Activated T-cell treated with anti-CD3 and anti-CD28 coated beads for 4 hours (primary cell): ENCODE measurements at places on chromosomes 13 and 19.

DNA sequence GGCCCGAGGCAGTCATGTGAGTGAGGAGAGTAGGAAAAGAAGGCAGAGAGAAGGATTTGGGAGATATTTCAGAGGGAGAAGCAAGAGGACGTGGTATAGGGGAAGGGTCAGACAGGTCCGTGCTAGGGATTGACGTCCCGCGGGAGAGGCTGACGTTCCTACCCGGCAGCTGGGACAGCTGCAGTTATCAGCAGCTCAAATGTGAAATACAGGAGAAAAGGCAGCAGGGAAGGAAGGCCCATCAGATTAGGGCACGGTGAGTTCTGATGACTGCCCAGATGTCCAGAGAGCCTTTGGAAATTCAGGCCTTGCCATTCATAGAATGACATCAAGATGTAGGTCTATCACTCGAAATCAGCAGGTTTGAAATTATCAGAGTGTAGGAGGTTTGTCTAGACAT is 88.4 kb downstream of the IRS2 start:
- DNase-seq: no peak

DNA sequence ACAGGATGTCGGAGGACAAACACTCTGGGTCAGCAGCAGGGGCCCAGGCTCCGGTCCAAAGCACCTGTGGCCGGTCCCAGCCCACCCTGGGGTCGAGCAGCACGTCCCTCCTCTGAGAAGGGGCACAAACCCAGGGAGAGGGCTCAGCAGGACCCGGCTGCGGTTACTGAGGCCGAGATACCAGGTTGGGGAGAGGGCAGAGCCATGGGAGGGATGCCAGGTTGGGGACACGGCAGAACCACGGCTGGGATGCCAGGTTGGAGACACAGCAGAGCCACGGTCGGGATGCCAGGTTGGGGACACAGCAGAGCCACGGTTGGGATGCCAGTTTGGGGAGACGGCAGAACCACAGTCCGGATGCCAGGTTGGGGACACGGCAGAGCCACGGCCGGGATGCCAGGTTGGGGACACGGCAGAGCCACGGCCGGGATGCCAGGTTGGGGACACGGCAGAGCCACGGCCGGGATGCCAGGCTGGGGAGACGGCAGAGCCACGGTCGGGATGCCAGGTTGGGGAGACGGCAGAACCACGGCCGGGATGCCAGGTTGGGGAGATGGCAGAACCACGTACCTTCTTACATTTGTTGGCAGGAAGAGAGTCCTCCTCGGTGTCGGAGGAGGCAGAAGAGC is 18.5 kb downstream of the MIER2 start:
- no peak for DNase-seq

DNA sequence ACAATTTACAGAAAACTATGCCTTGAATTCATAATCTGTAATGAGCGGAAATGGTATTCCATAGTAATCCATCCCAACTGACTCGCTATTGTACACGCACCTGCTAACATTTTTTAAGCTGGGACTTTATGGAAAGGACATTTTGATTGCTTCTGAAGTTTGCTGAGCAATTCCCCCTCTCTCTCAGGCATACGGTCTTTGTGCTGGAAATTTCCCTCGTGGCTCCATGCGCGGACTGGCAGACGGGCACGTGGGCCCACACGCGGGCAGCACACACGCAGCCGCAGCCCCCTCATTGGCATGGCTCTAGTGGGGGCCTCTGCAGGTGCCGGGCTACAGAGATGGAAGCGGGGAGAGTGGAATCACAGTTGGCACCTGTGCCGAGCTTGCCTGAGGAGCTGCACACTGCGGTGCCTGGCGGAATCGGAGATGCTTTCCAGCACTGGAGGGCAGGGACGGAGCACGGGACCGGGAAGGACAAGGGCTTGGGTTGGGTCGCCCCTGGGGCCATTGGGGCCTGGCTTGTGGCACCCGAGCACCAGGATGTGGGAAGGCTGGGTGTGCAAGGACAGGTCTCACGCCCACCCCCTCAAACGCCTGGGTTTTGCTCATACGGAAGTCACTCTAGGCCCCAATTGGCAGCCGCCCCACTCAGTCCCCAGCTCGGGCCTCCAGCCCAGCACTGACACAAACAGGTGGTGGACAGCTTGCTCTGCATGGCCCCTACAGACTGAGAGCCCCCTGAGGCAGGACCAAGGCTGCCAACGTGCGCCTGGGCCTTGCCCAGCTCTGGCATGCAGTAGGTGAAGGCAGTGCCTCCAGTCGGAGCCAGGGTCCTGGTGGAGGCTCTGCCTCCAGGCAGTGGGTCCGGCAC is 30.2 kb upstream of the CCNE1 start:
- DNase-seq: no peak

DNA sequence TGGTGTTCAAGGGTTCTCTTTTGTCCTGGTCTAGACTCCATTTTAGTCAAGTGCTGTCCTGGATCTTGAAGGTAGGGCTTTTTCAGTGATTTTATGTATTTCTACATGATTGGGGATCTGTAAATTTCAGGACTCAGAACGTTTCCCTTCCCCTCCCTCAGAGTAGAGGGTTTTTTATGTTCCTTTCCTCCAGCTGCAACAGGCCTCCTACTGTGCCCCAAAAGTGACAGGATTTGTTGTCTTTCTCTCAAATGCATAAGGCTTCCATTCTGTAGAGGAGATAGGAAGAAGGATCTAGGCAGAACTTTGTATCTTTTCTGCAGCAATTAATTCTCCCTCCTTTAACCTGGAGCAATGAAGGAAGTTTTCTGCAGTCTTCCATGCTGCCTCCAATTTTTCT is 251.3 kb downstream of the MAB21L1 start:
- DNase-seq: no peak

DNA sequence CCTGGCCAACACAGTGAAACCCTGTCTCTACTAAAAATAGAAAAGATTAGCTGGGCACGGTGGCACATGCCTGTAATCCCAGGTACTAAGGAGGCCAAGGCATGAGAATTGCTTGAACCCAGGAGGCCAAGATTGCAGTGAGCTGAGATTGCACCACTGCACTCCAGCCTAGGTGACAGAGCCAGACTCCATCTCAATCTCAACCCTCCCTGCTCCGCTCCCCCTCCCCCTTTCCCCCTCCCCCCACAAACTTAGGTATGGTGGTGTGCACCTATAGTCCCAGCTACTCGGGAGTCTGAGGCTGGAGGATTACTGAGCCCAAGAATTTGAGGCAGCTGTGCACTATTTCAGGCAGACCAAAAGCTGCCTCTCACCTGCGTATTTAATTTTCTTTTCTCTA is 21.6 kb upstream of the RNF113B start:
- no peak for DNase-seq

GRCh38 chr19:18648973-18649315 is 12.1 kb downstream of the KLHL26 start:
- no peak for DNase-seq

DNA sequence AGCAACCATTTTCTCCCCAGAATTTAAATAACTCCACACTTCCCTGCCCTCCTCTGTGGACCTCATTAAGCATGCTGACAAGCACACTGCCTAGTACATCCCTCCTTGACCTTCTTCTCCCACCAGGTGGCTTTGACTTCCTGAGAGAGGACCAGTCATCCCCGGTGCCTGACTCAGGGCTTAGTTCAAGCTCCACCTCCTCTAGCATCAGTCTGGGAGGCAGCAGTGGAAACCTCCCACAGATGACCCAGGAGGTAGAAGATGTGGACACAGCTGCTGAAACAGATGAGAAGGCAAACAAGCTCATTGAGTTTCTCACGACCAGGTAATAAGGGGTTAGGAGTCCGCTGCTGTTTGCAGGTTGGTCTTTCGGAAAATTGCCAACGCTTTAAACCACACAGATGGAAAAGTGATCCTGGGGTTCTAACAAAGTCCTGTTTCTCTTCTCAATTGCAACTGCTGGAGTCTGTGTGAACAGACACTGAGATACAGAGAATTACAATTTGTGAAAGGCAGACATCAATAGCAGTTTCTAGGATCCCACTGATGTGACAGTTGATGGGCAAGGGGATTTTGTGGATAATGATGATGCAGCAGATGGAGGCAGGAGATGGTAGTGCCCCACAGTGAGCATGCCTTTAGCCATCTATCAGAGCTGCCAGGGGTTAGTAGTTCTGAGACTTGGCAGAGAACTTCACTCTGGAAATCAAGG is 86.7 kb downstream of the ZAR1L start:
- DNase-seq: no peak

GRCh38 chr19:31140717-31141116 is 208.5 kb downstream of the TSHZ3 start:
- no peak for DNase-seq

- DNase-seq: peak; percentile 13
Observed at GRCh38 chr19:38686530-38686888, 39.1 kb downstream of the ACTN4 start.

DNA sequence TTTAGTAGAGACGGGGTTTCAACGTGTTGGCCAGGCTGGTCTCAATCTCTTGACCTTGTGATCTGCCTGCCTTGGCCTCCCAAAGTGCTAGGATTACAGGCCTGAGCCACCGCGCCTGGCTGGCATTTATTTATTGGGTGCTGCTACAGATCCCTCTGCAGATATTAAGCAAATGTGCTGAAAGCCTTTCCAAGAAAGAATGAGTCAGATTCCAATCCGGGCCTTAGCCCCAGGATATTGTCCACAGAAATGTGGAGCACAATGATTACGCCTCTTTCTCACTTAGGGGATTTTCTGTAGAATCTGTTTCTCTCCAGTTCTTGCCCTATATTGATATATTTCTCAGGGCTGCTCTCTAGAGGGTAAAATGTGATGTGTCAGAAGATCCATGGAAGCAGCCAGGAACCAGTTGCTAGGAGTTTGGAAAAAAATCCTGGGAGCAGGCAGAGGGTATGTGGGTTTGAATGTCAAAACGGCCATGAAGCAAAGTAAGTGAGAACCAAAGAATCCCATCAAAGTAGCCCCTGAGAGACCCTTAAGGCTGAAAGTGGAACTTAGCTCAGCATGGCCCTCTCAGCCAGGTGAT is 24.8 kb upstream of the IGFL4 start:
- no peak for DNase-seq

- no peak for DNase-seq
Observed at GRCh38 chr19:36747750-36748149, 24.9 kb downstream of the ZNF850 start.

DNA sequence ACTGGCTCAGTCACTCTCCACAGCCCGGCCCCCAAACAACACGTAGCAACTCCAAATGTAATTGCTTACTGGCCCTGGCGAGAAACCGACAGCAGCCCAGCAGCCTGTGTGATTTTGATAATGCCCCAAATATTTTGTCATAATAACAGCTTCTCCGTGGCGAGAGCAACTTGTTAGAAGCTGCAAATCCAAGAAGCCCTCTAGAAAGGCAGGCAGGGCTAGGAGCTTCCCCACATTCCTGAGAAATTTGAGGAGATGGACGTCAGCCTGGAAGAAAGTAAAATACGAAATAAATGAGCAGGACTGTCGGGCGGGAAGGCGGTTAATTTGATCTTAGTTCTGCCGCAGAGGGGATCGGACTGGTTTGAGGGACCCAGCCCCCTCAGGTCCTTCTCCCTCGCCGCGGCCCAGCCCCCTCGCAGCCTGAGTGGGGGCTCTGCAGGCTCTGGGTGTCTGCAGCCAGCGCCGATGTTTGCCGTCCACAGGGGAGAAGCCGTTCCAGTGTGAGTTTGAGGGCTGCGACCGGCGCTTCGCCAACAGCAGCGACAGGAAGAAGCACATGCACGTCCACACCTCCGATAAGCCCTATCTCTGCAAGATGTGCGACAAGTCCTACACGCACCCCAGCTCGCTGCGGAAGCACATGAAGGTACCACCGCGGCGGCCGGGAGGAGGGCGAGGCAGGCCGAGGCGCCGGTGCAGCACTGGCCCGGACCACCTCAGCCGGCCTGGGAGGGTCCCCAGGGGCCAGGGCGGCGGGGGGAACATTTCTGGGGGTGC is 3.1 kb downstream of the ZIC2 start:
- DNase-seq: no peak

DNA sequence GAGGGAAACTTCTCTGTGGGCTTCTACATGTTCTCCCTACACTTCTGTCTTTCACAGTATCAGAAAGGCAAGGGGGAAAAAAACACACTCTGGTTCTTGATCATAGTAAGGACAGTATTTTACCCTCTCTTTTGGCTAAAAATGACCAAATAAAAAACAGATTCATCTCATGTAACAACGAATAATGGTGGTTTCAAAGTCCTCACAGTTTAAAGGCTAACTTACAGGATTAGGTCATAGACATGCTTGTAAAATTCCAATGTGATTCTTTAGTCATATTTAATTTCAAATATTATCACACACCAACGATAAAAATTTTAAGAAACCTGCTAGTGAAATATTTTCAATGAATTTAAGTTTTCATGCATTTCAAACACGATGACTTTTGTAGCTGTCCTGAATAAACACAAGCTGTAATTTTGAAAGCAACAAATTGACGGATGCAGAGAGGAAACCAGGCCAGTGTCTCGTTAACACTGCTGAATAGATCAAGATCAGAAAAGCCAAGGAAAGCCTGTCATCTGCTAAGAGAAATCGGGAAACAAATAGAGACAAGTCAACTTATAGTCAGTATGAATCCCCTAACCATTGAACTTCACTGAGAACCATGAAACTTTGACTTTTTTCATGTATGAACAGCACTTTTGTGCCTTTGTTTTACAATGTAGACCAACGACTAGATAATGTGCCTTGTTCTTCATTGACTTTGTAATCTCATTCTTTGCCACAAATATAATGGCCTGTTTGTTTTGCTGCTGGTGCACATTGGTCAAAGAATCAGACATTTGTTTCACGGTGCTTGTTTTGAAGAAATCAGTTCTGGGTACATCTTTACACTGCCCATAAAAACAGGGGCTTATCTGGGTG is 22.0 kb downstream of the MBNL2 start:
- DNase-seq: no peak

- DNase-seq: no peak
Observed at GRCh38 chr13:80217614-80218456, 123.1 kb downstream of the SPRY2 start.

DNA sequence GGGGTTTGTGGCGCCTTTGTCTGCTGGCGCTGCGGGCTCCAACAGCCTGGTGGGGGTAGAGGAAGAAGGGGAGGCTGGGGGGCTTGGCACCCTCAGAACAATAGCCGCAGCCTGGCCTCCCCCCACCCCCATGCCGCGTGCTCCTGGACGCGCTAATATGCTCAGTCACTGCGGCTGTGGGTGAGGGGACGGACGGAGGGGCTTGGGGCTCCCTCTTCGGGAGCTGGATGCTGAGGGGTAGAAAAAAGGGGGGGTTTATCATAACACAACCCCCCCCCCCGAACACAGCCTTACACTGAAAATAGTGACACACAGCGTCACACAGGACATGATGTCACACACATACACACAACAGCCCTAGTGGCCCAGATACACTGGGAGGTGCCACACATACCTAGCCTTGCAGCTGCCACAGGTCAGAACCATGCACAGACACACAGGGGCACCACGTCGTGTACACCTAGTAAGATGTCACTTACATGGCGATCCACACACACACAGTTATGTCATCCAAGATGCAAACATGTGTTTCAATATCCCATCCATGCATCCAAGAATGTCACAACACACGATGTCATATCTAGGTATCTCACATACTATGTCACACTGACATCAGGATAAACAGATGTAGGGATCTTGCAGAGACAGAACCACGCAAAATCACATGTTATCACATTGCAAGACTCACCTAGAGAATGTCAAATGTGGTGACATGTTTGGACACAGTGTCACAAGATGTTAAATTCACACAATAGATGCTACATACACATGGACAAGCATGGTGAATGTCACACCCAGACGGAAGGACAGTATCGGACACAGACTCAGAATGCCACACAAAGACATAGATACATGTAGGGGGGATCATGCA is 806 bp downstream of the MAST1 start:
- DNase-seq: no peak
